Stimulated activated CD4-positive, alpha-beta T cell treated with anti-CD3 and anti-CD28 coated beads, Interleukin-12 subunit alpha, Interleukin-12 subunit beta, amount 100 ng/mL, for 24 hours (primary cell): ENCODE measurements at places on chromosomes 1 and 21.

GRCh38 chr1:74512170-74512915, at the start of gene LRRC53:
Gene LRRC53, minus strand, starts transcription at chr1:74512611. Its CDS starts 29,262 bp downstream, at chr1:74483349.
- DNase-seq: no peak

GRCh38 chr21:31576428-31576827, 83.1 kb upstream of the SOD1 start:
- no peak for DNase-seq

- DNase-seq: no peak
Measured at GRCh38 chr1:163308811-163309210, 12.9 kb upstream of the NUF2 start.

GRCh38 chr1:54874079-54874830, 12.7 kb downstream of the DHCR24 start:
- no peak for DNase-seq

GRCh38 chr1:229411434-229412055, 22.3 kb downstream of the ACTA1 start:
- no peak for DNase-seq
